ENCODE measurements at places on chromosomes 12 and 14. TPM values are rescaled to one million over a fixed set of nuclear protein-coding genes. Genes with fewer than 3 reads are reported as not detected.

DNA sequence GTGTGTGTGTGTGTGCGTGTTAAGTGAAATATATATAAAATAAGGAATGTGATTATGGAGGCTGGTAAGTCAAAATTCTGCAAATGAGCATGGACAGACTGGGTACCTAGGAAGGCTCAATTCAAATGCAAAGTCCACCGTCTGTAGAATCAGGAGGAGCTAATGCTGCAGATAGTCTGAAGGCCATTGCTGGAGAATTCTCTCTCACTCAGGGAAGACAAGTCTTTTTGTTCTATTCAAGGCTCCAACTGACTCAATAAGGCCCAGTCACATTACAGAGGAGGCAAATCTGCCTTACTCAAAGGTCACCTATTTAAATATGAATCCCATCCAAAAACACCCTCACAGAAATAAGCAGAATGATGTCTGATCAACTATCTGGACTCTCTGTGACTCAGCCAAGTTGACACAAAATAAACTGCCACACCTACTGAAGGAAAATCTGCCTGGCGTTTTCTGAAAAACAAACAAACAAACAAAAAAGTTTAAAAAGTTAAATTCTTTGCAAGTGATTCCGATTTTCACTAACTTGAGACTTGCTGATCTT is 684 bp upstream of the KLRF2 start:
- no peaks in the 10 kb centered on the region for H3K27me3 ChIP-seq
- no peaks in the 10 kb centered on the region for H3K4me1 ChIP-seq
- no peak for DNase-seq
- no peaks in the 10 kb centered on the region for H3K36me3 ChIP-seq
- no peak overlapping the region for H3K27ac ChIP-seq
- no peak overlapping the region for H3K4me3 ChIP-seq

- H3K36me3 ChIP-seq: no peaks in the 10 kb centered on the region
- peak; percentile 27 for DNase-seq
- H3K27ac ChIP-seq: no peak overlapping the region
- no peaks in the 10 kb centered on the region for H3K27me3 ChIP-seq
- H3K4me3 ChIP-seq: no peak overlapping the region
Measured at GRCh38 chr12:52391618-52392002, 6.2 kb upstream of the KRT84 start.

- no peaks in the 10 kb centered on the region for H3K27me3 ChIP-seq
- no peak overlapping the region for H3K4me3 ChIP-seq
- no peak overlapping the region for H3K27ac ChIP-seq
- no peak for DNase-seq
Measured at GRCh38 chr12:86530996-86531655, 274.9 kb upstream of the MGAT4C start.

Gene IL23A
- total RNA-seq: not detected

Gene NPFF
- total RNA-seq: not detected

Gene STXBP6
- 16.8 TPM for total RNA-seq

Gene PMEL
- 2.4 TPM for total RNA-seq

Gene HEBP1
- total RNA-seq: 74.4 TPM

Measured in transverse colon (tissue), 4 donors.